Caco-2 (cell line): ENCODE measurements at places on chromosomes 4 and X.

DNA sequence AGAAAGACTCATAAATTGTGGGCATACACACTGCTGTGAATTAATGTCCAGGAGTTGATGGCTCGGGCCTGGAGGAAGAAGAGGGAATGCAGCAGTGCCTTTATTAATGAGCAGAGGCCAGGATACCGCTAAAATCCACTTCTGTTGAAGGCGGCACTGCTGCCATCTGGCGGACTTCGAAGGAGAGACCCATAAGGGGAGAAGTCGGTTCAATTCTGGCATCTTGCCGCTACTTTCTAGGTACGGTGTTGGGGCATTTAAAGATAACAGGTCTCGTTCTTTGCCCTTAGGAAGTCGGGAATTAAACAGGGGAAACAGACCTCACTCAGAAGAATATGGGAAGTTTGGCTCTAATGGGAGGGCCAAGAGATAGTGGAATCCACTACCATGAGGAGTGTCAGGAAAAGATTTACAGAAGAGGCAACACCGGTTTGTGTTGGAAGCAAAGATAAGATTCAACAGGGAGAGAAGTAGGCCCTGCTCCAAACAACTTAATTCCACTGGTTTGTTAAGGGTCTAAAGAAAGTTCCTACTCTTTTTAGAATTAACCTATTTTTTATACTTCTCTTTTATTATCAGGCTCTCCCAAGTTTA lies 133.6 kb upstream of the GIMD1 start:
- no peak overlapping the region for H3K4me3 ChIP-seq
- H3K27ac ChIP-seq: no peak overlapping the region
- H3K27me3 ChIP-seq: no peaks in the 10 kb centered on the region
- peak; percentile 53 for DNase-seq
- no peaks in the 10 kb centered on the region for H3K36me3 ChIP-seq

DNA sequence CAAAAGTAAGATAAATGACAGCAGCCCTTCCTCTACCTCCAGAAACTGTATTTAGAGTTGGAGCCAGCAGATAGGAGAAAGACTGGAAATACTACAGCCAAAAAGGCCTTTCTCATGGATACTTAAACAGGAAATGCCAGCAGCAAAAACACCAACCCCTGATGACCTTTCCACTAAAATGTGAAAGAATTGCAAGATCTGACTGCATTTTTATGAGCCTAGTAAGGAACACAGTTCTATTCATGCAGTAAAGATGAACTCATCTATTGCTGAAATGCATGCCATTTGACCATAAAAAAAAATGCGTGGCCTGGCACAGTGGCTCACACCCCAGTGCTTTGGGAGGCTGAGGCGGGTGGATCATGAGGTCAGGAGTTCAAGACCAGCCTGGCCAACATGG lies 19.9 kb downstream of the ABCG2 start:
- no peaks in the 10 kb centered on the region for H3K27me3 ChIP-seq
- DNase-seq: no peak
- no peak overlapping the region for H3K27ac ChIP-seq
- peaks cover 38% of the 10 kb centered on the region for H3K4me1 ChIP-seq
- H3K36me3 ChIP-seq: no peaks in the 10 kb centered on the region

- no peak for DNase-seq
- H3K36me3 ChIP-seq: no peaks in the 10 kb centered on the region
- no peaks in the 10 kb centered on the region for H3K27me3 ChIP-seq
- H3K4me1 ChIP-seq: no peaks in the 10 kb centered on the region
- H3K4me3 ChIP-seq: no peak overlapping the region
- no peak overlapping the region for H3K27ac ChIP-seq
These were observed 46.6 kb downstream of the SMPX start for GRCh38 chrX:21711129-21711847.

DNA sequence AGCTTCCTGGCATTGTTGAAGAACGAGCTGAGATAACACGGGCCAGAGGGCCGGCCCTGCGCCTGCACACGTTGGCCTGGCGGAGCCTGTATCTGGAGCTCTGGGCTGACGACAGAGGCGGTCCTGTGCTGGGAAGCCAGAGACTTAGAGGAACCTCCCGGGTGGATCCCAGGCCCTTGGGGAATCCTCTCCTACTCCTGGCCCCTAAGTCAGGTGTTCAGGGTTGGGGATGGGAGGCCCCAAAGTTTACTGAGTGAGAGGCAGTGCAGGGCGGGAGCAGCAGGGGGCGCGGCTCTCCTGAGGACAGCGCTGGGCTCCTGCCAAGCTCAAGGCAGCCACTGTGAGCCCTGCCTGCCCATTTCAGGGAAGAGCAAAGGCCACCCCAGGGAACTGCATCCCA lies 2.5 kb upstream of the HTRA3 start:
- DNase-seq: no peak
- H3K36me3 ChIP-seq: no peaks in the 10 kb centered on the region
- no peaks in the 10 kb centered on the region; the same call in 1 of the 2 replicates for H3K27me3 ChIP-seq
- no peak overlapping the region for H3K4me3 ChIP-seq
- H3K4me1 ChIP-seq: peaks cover 5% of the 10 kb centered on the region

- H3K4me1 ChIP-seq: no peaks in the 10 kb centered on the region
- no peak overlapping the region for H3K27ac ChIP-seq
- peak; percentile 17 for DNase-seq
- H3K36me3 ChIP-seq: no peaks in the 10 kb centered on the region
- H3K4me3 ChIP-seq: no peak overlapping the region
These were observed 18.6 kb upstream of the ADRA2C start for GRCh38 chr4:3747581-3747904.

DNA sequence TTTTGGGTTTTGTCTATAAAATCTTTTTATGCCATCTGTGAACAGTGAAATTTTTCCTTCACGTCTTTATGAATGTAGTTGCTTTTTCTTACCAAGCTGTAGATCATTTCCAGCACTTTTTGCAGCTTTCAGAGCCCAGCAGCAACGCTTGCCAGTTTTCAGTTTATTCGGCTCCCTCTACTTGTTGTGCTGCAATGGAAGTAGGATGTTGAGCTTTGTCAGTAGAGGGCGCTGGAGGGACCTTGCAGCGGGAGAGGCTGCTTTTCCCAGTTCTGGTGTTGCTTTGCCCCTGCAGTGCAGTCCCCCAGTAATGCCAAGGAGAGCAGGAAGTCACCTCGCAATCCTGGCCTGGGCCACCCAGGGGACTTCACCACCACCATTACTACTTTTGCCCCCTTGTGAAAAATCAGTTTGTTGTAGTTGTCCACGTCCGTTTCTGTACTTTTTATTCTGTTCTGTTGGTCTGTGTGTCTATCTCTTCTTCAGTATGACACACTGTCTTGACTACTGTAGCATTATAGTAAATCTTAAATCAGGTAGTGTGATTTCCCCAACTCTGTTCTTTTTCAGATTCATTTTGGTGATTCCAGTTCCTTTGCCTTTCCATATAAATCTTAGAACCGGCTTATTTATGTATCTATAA lies 21.8 kb downstream of the CMC4 start:
- no peak overlapping the region for H3K27ac ChIP-seq
- no peaks in the 10 kb centered on the region for H3K36me3 ChIP-seq
- H3K27me3 ChIP-seq: no peaks in the 10 kb centered on the region
- DNase-seq: peak; percentile 51

DNA sequence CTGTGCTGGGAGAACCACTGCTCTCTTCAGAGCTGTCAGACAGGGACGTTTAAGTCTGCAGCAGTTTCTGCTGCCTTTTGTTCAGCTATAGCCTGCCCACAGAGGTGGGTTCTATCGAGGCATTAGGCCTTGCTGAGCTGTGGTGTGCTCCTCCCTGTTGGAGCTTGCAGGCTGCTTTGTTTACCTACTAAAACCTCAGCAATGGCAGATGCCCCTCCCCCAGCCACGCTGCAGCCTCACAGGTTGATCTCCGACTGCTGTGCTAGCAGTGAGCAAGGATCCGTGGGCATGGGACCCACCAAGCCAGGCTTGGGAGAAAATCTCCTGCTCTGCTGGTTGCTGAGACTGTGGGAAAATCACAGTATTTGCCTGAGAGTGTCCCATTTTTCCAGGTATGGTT lies 133.8 kb upstream of the UBQLN2 start:
- no peaks in the 10 kb centered on the region for H3K4me1 ChIP-seq
- no peak overlapping the region for H3K4me3 ChIP-seq
- no peak for DNase-seq
- H3K27me3 ChIP-seq: no peaks in the 10 kb centered on the region
- H3K27ac ChIP-seq: no peak overlapping the region
- no peaks in the 10 kb centered on the region for H3K36me3 ChIP-seq

GRCh38 chr4:11423465-11423864 lies 5.2 kb downstream of the HS3ST1 start:
- H3K4me1 ChIP-seq: no peaks in the 10 kb centered on the region
- no peaks in the 10 kb centered on the region for H3K27me3 ChIP-seq
- DNase-seq: no peak
- H3K36me3 ChIP-seq: no peaks in the 10 kb centered on the region
- H3K4me3 ChIP-seq: no peak overlapping the region

DNA sequence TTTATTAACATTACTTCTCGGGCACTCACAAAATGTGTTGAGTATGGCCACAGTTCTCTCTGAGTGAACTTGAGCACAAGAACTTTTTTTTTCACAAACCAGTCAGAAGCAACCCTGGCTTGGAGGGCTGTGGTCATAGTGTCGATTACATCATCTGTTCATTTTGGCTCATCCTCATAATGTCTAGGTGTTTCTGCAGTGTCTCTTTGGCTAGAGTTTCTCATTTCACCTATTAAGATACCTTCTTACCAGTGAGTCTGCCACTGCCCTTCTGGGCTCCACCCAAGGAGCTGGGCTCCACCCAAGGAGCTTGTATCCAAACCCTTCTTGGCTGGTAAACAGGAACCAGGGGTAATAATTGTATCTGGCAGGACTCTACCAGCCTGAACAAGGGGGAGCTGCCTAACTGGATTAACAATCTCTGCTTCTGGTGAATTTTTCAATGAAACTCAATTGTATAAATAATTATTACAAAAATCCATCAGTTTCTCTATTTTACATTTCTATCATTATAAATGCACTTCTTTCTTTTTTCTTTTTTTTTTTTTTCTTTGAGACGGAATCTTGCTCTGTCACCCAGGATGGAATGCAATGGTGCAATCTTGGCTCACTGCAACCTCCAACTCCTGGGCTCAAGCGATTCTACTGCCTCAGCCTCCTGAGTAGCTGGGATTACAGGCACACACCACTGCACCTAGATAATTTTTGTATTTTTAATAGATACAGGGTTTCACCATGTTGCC lies 667.7 kb upstream of the SLIT2 start:
- no peak overlapping the region for H3K27ac ChIP-seq
- H3K4me1 ChIP-seq: no peaks in the 10 kb centered on the region
- no peaks in the 10 kb centered on the region for H3K36me3 ChIP-seq
- H3K27me3 ChIP-seq: no peaks in the 10 kb centered on the region
- H3K4me3 ChIP-seq: no peak overlapping the region

DNA sequence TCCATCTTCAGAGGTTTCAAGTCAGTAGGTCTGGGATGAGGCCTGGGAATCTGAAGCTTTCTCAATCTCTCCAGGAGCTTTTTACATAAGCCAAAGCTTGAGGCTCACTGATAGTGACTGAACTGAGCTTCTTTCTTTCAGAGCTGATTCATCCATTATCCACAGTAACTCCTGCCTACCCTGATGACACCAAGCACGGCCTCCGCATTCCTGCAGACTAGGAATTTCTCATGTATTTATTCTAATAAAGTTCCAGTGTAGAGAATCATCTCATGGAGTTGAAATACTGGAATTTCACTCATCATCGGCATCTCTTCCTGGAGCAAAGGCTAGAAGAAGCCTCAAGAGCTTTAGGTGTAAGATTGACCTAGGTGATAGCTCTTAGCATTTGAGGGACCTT lies 12.1 kb upstream of the DCTD start:
- DNase-seq: peak; percentile 20
- 0 out of 2 replicates have a peak, but pooled peaks cover 7% of the 10 kb centered on the region for H3K4me1 ChIP-seq
- no peak overlapping the region for H3K4me3 ChIP-seq

DNA sequence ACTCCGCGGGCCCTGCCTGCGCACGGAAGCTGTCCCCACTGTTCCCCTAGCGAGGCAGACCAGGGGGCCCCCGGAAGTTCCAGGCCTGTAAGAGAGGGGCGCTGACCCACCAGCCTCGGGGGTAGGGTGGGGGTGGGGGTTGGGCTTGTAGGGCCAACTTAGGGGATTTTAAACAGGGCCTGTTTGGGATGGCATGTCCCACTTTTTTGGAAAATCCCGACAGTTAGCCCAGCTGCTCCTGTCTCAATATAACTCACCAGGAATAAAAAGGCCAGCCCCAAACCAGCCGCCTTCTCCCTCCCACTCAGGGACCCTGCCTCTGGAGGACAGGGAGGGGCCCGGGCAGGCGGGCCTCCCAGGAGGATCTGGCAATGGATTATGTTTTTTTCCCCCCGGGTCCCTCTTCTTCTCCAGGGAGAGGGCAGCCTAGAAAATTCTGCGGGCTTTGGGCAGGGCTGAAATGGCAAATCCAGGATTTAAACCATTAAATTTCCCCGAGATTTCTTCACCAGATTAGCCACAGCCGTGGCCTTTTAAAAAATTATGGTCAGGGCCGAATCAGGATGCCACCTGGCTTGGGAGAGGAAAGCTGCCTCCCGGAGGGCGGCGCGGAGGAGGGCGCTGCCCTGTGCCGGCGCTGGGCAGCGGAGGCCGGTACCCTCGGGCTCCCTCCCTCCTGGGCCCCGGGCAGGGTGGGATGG lies 957 bp downstream of the PPP2R2C start:
- no peaks in the 10 kb centered on the region for H3K36me3 ChIP-seq
- DNase-seq: no peak
